ENCODE measurements at places on chromosomes 1 and 21.

DNA sequence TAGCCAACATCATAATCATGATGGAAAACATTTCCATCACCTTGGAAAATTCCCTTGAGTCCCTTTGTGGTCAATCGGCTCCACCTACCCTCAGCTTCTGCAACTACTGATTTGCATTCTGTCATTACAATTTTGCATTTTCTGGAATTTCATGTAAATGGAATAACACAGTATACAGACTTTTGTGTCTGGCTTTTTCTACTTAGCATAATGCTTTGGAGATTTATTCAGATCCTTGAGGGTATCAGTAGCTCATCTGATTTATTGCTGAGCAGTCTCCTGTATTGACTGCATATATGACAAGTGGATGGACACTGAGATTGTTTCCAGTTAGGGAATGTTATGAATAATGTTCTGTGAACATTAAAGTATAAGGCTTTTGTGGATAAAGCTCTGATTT, 358.3 kb downstream of the USP25 start:
- DNase-seq: no peak

GRCh38 chr1:240888039-240888786, 276.3 kb upstream of the GREM2 start:
- DNase-seq: no peak

GRCh38 chr1:1204425-1204920, 1.9 kb downstream of the TNFRSF18 start:
- no peak for DNase-seq

DNA sequence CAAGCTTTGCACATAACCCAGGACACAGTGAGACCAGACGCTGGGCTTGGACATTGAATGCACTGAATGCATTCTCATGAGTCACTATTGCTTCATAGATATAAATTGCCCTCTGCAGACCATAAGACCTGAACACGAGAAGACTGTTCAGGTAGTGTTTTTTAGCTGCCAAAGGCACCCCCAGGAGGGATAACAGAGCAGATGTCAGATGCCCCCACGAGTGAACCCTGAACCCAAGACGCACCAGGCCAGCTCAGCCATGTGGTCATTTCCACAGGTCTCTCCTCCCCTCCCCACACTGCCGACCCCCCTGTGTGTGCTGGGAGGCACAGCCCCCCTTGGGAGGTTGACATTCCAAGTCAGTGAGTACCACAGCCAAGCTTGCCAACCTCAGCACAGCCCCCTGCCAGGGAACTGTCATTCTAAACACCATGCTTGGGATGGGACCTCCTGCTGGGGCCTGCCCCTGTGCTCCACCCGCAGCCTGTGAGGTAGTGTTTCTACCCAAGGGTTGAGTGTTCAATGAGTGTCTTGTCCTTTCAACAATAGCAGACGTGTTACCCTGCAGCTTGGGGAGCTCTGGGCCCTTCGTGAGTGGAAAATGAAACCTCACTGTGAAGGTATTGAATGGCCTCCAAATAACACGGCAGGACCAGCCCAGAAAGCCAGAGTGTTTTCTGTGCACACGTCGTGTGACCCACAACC, 68.2 kb downstream of the PSMG1 start:
- no peak for DNase-seq

- DNase-seq: peak; percentile 76
Measured at GRCh38 chr1:156112276-156113137, 2.0 kb upstream of the LMNA start.

GRCh38 chr1:108704496-108704895, 8.2 kb upstream of the FNDC7 start:
- DNase-seq: no peak

DNA sequence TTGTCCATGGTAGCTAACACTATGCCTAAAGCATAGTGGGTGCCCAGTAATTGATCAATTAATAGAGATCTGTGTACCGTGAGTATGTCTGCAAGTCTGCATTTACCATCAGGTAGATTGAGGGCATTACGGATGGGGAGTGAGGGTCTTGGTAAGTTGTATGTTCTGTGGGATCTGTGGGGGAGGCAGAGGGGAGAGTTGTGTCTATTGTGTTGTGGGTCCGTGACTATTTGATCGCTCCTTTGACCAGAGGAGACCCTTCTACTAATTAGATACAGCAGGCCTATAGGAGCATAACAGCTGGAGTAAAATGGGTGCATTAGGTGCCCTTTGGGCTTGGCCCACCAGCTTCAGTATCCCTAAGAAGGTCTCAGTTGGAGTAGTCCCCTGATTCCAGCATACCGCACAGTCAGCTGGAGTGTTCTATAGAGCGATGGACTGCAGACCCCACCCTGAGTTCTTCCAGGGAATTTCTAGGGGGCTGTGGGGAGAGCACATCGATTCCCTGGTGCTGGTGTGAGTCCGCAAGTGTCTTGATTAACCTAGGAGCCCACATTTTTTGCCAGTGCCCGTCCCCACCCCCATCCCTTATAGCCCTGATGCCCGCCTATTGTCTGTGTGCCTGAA, 55.9 kb downstream of the RHBG start:
- no peak for DNase-seq

Measured in coronary artery (tissue), 2 donors.